ENCODE measurements at places on chromosomes 2 and 18.

DNA sequence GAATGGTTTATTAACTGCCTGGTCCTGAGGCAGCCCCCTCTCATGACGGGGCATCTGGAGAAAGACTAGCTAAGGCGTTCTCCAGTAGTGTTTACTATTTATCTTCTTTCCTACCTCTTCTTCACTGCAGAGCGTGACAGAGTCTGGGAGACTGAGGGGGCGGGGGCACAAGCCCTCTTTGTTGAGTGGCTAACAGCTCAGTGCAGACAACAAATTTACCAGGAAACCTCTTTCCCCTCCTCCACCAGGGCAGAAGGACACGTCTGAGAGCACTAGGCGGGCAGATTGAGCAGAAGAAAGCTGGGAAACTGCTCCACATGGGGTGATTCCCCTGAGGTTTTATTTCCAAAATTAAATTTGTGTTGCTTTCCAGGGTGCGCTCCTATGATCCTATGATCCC is 322.1 kb downstream of the CNTNAP5 start:
- no peak for DNase-seq

GRCh38 chr2:71882949-71883472 is 264.7 kb downstream of the CYP26B1 start:
- DNase-seq = no peak

DNA sequence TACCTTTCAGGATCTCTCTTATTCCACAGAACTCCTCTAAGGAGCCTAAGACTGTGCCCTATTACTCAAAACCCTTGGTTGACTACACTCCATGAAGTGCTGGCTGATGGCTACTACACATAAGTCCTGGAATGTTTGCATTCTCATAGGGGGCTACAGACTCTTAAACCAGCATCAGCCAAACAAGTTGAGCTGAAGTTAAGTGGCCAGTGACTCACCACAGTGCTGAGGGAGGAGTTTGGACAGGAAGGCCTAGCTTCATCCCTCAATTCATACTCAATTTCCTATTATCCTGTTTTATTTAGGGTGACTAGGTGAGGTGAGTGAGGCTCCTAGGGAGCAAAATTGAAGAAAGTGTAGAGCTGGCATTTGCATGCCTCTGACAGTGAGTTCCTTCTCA is 246.7 kb downstream of the SMAD2 start:
- DNase-seq = no peak

DNA sequence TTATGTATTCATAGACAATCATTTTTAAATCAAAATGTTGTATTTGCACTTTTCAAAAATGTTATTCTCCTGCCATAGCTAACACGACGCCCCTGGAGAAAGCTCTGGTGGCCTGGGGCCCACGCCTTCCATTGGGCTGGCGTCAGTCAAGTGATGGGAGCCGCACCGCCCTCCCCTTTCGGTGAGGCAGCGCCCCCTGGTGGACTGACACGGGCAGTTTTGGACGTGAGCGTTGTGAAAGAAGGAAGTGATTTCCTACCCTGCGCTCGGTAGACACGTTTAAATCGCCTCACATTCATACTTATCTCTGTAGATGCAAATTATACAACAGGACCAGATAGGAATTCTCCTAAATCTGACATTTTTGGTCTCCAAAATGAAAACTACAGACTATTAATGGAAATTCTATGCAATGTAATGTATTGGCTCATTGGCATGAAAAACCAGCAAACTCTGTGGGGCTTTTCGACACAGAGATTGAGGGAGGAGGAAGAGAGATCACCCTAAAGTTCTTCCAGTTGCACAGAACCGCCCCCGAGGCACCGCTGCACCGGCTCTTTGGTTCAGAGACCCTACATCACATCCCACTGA is 326.2 kb upstream of the SOX11 start:
- DNase-seq = peak; percentile 85

DNA sequence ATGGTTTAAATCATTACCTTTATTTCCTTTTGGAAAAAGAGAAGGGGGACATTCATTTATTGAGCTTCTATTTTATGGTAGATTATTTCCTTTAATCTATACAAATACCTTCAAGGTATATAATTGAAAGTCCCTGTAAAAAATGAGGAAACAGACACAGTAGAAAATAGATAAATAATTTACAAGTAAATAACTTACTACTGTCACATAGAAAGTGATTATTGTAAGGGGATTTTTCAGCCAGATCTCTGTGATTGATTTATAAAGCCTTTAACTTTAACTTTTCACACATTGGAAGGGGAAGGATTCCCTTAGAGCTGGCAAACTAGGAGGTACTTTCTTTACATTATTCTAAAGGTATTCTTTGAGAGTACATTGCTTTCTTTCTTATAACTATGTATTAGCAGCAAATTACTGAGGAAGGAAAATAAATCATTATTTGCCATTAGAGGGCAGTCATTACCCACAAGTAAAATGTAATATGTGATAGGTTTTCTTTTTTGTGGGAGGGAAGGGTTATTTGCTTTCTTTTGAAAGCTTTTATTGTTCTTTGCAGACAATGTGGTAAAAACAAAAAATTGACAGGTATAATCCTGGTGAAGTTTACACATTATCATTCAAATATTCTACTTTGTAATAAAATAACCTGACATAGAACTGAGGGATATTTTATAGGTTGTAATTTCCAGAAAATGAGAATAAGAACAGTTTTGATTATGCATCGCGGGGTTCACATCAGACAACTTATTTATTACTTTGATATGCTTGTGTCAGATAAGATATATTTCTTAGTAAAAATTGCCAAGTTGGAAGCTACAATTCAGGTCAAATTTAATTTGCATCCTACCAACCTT is 24.8 kb upstream of the RPE start:
- DNase-seq = peak; percentile 11

GRCh38 chr2:224333726-224334482 is 68.0 kb downstream of the FAM124B start:
- DNase-seq = no peak

- DNase-seq = no peak
Observed at GRCh38 chr2:53437371-53437770, 330.2 kb upstream of the CHAC2 start.

DNA sequence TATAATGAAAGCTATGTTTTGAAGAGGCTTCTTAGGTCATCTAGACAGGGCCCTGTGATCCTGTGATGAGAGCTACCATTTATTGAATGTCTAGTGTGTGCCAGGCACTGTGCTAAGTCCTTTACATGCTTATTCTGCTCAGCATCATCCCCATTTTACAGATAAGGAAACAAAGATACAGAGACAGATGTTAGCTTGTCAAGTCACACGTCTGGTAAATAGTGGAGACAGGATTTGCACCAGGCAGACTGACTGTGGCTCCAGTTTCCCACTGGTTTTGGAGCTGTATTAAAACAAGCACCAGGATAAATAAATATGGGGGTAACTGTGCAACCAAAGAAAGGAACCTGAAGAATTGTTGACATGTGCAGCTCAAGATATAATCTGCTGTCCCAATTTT is 19.2 kb upstream of the EML6 start:
- no peak for DNase-seq
